NCI-H1694 (cell line): ENCODE measurements at places on chromosomes 11 and 22.

- no peak for DNase-seq
Measured at GRCh38 chr11:128625326-128625725, 38.0 kb upstream of the ETS1 start.

GRCh38 chr11:69312453-69313404 is 18.8 kb downstream of the MYEOV start:
- no peak for DNase-seq

DNA sequence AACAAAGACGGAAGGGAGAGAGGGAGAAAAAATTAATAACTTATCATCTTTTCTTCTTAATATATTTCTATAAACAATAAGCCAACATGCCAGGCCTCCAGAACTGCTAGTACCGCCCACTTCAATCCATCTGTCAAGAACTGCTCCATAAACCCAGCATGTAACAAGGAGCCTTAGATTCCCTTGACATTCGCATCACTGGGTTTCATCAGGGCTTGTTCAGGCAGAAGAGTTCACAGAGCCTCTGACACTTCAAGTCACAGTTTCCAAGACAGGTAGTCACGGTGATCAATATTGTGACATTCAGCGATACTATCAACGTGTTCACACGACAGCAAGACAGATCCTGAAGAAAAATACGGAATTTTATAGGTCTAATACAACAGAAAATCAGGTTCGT is 61.7 kb downstream of the LARGE2 start:
- DNase-seq = no peak

DNA sequence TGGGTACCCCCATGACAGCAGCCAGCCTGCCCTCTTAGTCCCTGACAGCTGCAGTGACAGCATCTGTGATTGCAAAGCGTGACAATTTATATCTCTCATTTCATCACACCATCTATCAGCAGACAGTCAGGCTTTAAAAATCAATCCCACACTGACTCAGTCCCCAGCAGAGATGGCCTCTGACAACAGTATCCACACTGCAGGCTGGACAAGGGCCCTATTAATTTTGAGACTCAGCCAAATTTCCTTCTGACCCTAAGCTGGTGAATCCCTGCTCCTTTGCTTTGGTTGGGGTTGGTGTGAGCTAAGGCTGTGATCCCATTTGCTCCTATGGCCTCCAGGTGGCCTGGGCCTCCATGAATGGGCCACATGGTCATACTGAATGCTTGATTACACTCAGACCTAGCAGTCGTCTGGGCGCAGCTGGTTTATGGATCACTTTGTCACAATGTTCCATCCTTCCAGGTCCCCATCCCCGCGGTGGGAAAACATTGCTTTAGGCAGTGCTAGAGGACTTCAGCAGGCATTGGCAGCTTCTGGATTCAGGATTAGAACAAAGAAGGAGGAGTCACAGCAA is 68.2 kb upstream of the B3GAT1 start:
- DNase-seq = peak; percentile 27

GRCh38 chr22:41687901-41688364 is 734 bp downstream of the SNU13 start:
- no peak for DNase-seq

- DNase-seq = peak; percentile 3
Measured at GRCh38 chr11:18727479-18728236, 1.7 kb upstream of the IGSF22 start.

DNA sequence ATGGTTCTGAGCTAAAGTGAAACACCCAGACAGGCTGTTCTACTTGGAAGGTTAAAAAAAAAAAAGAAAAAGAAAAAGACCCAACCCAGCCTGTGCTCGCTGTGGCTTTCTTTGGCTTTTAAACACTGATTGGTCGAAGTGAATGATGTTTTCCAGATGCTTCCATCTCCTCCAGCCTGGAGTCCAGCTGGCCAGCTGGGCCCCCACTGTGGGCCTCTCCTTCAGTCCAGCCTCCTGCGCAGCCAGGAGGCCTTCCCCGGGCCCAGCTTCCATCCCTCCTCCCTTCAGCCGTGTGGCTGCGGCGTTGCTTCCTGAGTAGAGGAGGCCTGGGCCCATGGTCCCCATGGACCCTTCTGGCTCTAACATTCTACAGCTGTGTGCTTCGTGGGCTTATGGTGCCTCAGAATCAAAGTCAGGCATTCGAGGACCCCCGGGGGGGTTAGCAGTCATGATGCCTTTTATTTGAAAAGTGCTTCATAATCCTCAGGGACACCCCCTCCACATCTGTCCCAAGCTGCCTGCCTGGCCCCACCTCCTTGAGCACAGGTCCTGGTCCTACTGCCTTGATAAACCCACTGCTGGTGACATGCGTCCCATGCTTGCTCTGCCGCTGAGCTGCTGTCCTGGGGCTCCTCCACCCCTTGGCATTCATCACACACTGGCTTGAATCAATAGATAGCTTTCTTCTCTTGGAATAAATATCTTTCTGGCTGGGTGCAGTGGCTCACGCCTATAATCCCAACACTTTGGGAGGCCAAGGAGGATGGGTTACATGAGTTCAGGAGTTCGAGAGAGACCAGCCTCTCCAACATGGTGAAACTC is 42.2 kb upstream of the FBLN1 start:
- DNase-seq = no peak
